ENCODE measurements at places on chromosomes 12 and 14.

DNA sequence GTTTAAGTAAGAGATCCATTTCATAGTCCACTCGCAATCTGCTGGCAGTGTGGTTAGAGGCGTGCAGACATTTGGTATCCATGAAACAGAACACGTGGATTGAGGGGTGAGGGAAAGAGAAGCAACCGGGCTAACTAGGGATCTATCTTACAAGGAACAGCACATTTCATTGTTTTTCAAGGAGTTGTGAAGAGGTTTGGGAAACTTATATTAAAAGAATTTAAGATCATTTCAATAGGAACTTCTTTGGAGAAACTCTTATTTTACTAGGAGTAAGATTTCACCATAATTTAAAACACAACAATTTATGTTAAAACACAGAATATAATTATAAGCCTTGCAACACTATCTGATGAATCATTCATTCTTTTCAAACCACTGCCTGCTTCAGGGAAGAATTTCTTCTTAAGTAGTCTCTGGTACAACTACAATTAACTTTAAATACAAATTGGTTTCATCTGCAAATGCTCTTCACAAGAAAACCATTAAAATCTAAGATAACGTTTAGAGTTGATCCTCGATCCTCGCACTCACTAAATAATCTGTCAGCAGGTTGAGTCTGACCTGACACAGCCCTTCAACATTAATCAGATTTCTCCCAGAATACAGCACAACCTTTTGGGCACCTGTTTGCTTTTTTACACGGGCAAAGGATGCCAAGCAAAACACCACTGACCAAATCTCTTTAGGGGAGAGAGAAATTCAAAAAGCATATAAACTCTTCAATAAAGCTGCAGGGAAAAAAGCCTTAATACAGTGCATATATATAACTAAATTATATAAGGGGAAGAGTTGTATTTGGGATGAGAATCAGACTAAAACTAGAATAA is 27.3 kb downstream of the PPTC7 start:
- no peak for DNase-seq

GRCh38 chr12:62744551-62744950 is 190.4 kb downstream of the PPM1H start:
- DNase-seq, result no peak

- no peak for DNase-seq
Measured at GRCh38 chr14:55807881-55808379, 227.9 kb downstream of the KTN1 start.

DNA sequence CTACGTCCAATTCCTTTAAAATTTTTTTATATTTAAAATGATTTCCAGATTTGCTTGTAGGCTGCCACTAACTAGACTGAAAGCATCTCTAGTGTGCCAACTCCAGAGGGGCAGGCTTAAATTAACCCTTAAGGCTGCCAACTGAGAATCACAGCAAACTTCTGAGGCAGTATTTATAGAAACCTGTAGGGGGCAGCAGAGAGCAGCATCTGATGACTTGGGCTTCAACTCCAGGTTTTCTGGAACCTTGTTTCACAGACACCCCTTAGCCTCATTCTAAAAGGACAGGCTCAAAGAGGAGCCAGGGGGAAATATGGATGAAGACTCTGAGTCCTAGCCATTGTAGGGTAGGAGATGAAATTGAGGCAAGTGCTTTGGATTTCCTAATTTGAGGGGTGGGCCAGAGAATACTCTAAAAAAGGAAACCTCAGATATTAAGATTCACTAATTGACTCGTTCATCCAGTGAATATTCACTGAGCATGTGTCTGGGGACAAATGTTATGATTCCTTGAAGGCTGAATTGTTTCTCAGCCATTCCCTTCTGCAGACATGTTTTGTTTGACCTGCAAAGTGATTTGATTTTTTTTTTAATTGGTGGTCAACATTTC is 63.3 kb upstream of the HSPB8 start:
- no peak for DNase-seq

- no peak for DNase-seq
Measured at GRCh38 chr14:85644211-85644610, 114.3 kb downstream of the FLRT2 start.

DNA sequence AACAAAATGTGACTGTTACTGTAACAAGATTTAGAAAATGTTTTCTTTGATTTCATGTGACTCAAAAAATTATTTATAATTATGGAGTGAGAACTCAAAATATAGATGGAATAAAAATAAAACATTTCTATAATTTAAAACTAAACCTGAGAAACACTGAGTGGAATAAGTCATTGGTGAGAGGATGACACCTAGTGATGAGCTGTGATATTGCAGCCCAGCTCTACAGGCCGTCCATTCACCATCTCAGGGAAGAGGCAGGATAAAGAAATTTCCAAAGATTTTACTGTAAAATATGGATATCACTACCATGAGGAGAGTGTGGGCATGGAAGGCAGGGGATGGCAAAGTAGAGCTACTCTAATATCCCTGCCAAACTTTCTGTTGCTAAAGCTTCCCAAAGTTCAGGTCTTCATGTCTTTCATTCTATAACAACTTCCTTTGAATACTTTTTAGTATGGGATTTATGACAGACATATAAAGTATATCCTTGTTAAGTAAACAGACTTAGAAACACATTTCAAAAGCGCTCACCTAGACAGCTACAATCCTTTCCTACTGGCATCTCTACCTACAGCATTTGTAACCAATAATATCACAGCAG is 308.0 kb downstream of the ITPR2 start:
- no peak for DNase-seq

DNA sequence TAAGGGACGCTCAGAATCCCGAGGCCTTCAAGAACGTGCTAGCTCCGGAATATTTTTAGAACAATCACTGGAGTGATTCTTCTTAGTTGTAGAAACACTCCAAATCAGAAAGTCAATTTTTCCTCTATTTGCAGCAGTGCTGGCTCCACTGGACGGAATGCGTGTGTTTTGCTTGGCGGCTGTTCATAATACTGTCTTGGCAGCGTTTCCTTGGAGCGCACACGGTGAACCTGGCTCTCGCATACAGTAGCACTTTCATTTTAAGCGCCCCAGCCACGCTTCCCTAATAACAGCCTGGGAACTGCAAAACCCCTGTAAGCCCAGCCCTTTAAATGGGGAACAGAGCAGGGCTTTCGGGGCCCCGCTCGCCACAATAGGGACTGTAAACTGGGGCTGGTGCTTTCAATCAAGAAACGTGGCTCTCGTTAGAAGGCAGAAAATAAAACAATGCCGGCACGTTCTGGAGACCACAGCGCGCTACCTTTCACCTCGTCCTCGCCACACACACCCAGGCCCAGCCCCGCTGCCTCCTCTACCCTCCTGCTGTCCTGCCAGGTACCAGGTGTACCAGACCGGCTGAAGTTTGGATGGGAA is 79.9 kb downstream of the BCL11B start:
- no peak for DNase-seq

GRCh38 chr14:23060536-23061260 is 3.4 kb upstream of the CDH24 start:
- no peak for DNase-seq

- DNase-seq, result no peak
Measured at GRCh38 chr12:82660541-82661325, 26.0 kb upstream of the TMTC2 start.

DNA sequence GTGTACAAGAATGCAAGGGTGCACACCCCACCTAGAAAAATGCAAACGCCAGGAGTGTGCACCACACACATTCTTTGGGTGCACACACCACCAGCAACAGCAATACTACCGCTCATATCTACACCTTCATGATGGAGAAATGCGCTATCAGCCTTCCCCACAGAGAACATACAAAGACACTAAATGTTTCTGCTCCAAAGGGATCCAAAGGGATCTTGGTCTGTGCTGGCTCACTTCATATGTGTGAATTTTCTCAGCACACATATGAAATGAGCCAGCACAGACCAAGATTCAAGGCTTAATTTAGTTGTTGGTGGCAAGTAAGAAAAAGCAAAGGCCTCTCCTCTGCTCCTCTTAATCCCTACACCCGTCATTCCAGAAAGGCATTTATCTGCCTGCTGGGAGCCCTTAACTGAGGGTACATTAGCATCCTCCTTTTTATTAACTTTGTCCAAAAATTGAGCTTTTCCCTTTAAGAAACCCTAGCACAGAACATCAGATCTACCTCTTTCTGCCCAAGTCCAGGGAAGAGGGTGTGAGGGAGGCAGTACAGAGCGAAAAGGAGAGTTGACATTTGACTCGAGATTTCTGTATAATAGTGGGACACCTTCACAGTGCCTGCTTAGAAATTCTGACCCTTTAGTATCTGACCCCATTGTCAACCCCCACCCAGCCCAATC is 8.3 kb downstream of the BMP4 start:
- no peak for DNase-seq

GRCh38 chr12:2261708-2262107 is 208.9 kb downstream of the CACNA1C start:
- no peak for DNase-seq

DNA sequence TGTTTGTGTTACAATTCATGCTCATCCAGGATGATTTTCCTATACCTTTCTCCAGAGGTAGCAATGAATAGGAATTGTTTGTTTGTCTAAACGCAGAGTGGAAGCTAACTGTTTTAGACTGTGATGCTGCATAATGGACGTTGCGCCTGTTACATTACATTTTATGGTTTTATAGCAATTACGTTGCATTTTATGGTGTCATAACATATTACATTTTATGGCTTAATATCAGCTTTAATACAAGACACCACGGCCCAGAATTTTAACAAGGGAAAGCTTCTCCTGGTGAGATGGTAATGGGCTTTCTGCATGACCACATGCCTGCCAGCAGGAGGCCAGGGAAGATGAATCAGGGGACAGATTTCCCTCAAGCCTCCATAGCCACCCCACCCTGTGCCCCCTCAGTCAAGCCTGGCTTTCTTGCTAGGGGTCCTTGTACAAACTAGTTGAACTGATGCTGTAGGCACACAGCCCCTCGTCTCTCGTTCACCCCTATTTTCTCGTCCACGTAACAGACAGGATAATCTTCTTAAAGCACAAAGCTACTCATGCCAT is 56.5 kb downstream of the HSPB8 start:
- no peak for DNase-seq

GRCh38 chr12:12611512-12612306 is at the start of gene CREBL2:
Gene CREBL2 (plus strand): TSS chr12:12611876. CDS start chr12:12612173, 297 bp downstream.
- peak; percentile 32 for DNase-seq

GRCh38 chr12:49549735-49550692 is 11.2 kb downstream of the KCNH3 start:
- no peak for DNase-seq

- no peak for DNase-seq
Measured at GRCh38 chr14:30993071-30993470, 32.4 kb upstream of the AP4S1 start.

- DNase-seq, result no peak
Measured at GRCh38 chr12:1108276-1108675, 117.3 kb downstream of the ERC1 start.

GRCh38 chr12:68441167-68441566 is 109.0 kb upstream of the MDM1 start:
- no peak for DNase-seq

DNA sequence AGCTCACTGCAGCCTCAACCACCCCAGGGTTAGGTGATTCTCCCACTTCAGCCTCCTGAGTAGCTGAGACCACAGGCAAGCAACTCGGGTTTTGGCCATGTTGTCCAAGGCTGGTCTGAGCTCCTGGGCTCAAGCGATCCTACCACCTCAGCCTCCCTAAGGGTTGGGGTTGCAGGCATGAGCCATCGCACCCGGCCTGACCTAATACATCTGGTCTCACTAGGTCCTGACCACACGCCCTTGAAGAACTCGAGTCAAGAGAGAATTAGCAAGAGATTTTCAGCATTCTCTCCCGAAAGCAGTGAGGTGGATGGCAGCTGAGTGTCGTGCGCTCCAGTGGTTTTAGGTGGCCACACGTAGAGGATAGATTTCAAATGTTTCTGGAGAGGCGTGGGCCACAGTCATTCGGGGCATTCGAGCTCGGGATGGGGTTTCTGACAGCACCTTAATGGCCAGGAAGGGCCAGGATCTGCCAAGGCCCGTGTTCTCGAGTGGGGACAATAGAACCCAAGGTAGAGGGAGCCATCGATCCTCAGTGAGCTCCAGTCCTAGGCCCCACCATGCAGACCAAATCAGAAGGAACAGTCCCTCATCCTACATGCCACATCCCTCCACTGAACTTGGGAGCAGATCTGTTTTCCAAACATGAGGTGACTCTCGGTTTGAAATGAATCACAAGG is 193.1 kb downstream of the ALG10 start:
- no peak for DNase-seq

GRCh38 chr14:41505491-41505890 is 101.2 kb upstream of the LRFN5 start:
- no peak for DNase-seq

DNA sequence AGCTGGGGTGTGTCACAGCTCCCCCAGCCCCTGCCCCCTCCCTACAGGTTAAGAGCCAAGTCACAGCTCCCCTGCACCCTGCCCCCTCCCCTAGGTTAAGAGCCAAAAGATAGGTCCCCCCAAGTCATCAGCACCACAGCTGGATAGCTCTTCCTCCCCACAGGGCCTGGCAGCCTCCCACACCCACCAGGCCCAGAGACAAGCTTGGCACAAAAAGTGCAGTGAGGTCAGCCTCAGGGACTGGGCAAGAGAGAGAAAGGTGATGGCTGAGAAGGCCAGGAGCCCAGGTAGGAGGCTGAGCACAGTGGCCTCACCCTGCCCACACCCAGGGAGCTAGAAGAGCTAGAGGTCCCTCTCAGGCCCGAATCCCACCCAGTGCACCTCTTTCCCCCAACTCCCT is 8.7 kb downstream of the ITGA7 start:
- DNase-seq, result no peak
